Activated naive CD4-positive, alpha-beta T cell (primary cell): ENCODE measurements at places on chromosomes 3 and 15.

- DNase-seq = no peak
Measured at GRCh38 chr15:80923668-80924067, 66.0 kb downstream of the MESD start.

DNA sequence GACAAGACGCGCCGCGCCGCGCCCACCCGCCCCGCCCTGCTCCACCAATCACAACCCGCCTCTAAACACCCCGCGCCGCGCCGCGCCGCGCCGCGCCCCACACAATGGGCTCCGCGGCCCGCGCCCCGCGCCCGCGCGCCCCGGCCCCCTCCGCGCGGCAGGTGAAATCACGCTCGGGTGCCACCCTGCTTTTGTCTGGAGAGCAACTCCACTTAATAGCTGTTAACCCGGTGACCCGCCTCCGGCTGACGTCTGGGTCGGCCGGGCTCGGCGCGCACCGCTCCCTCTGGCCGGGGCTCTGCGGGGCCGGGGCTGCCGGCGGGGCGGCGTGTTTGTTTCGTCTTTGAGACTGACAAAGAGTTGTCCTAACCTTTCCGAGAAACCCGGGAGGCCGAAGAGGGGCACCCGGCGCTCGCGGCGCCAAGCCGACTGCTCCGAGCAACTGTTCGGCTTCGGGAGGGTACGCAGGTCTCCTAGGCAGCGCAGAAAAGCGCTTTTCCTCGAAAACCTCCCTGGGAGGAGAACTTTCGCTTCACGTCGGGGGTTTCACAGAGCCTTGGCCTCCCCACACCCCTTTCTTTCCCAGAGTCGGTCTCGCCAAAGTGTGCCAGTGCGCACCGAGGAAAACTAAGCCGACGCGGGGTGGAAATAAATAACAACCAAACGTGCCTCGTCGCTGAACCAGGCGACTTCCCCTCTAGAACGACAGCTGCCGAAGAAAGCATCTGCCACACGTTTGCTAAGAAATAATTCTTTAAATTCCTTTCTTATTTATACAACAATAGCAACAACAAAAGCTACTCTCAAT is 518.4 kb downstream of the FOXP1 start:
- peak; percentile 58 for DNase-seq

GRCh38 chr15:92989470-92989869 is 89.3 kb downstream of the CHD2 start:
- no peak for DNase-seq

DNA sequence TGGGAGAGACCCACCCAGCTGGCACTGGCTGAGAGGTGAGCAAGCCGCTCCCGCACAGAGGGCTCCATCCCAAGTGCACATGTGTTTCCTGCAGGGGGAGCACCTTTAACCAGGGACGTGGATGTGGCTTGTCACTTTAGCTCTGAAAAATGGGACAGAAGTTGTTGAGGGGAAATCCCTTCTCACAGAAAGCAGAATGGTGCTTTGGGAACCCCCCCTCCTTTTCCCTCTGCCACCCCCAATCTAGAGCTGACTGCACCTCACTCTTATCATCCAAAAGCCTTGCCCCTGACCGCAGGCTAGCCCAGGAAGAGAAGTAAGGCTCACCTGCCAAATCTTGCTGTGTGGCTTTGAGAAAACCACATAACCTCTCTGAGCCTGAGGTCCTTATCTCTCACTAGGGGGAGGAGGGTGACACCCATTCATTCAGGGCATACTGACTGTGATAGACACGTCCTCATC is 77.9 kb downstream of the RPN1 start:
- DNase-seq = no peak

GRCh38 chr15:92711457-92711831 is 55.9 kb upstream of the FAM174B start:
- DNase-seq = no peak

DNA sequence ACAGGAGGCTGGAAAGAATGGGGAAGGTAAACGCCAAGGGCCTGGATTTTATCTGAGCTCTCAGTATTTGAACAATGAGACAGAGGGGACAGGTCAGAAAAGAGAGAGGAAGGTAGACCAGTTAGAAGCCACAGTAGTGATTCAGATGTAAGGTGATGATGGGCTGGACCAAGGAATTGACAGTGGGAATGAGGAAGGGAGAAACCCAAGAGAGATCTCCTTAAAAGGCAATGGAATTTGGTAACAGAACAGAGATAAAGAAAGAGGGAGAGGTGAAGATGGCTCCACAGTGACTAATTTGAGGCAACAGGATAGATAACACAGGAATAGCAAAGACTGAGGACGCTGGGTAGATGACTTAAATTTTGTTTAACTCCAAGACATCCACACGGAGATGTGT is 11.4 kb upstream of the HEG1 start:
- DNase-seq = no peak

- DNase-seq = no peak
Measured at GRCh38 chr3:64268926-64269325, 43.7 kb upstream of the PRICKLE2 start.

GRCh38 chr3:57555306-57555705 is 768 bp upstream of the PDE12 start:
- no peak for DNase-seq

DNA sequence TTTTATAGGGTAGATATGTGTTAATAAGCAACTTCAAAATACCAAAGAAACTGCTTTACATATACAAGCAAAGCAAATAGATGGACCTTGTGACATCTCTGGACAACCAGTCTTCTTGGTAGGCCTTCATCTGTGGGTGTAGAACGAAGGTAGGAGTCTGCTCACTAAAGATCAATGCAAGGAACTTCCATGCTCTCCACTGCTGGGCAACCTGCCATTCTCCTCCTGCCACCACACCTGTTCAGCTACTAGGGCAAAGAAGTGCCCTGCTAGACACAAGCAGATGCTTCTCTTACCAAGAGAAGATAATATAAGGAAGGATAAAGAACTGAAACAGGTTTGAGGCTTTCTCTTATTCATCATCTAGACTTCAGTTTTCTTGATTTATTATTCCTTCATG is 12.6 kb downstream of the PPARG start:
- no peak for DNase-seq

- DNase-seq = no peak
Measured at GRCh38 chr3:124512881-124513609, 217.2 kb upstream of the UMPS start.

GRCh38 chr3:34995796-34996430 is 643.4 kb upstream of the ARPP21 start:
- DNase-seq = no peak

- no peak for DNase-seq
Measured at GRCh38 chr3:124552224-124552623, 178.0 kb upstream of the UMPS start.

- no peak for DNase-seq
Measured at GRCh38 chr3:75180235-75180944, 483.7 kb upstream of the FRG2C start.

GRCh38 chr15:36965570-36966342 is 134.6 kb downstream of the MEIS2 start:
- no peak for DNase-seq

GRCh38 chr3:141346839-141347238 is 21.5 kb upstream of the ZBTB38 start:
- DNase-seq = no peak

GRCh38 chr3:76827701-76828226 is 212.1 kb upstream of the ROBO2 start:
- no peak for DNase-seq

- no peak for DNase-seq
Measured at GRCh38 chr3:39140341-39140971, 12.9 kb downstream of the CSRNP1 start.

DNA sequence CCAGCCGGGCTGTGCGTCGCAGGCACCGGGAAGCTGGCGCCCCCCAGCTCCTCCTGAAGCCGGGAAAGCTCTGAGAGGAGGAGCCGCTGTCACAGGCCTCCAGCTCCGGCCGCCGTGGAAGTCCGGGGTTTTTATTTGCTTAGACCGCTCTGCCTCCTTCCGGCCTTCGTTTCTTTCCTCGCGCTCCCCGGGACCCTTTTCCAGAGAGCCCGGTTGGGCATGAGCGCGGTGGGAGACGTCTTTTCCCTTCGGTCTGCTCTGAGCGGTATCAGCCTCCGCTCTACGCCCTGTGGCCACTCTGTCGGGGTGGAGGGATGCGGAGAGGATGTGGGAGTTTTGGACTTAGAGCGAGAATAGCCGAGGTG is 559 bp downstream of the SENP5 start:
- no peak for DNase-seq

- no peak for DNase-seq
Measured at GRCh38 chr3:157363393-157363792, 73.3 kb upstream of the PTX3 start.

DNA sequence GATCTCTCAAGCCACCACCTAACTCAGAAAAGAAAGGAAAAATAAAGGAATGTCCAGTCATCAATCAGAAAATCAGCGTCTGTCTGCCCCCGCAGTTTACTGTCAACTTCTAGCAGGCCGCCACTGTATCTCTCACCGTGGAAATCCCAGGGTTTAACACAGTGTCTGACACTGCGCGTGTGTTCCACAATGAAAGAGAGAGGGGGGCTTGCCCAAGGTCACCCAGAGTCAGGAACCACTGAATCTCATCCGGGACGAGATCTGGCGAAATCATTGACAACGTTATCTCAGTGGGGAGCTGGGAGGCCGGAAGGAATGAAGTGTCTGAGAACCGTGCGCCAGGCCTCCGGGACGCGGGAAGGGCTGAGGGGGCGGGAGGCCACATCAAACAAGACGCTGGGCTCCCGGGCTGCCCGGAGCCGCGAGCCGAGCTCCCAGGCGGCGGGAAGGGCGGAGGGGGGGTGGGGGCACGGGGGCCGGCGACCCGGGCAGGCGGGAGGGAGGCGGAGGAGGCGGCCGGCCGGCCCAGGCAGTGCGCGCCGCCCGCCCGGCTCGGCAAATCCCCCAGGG is 2.2 kb upstream of the HES1 start:
- no peak for DNase-seq

DNA sequence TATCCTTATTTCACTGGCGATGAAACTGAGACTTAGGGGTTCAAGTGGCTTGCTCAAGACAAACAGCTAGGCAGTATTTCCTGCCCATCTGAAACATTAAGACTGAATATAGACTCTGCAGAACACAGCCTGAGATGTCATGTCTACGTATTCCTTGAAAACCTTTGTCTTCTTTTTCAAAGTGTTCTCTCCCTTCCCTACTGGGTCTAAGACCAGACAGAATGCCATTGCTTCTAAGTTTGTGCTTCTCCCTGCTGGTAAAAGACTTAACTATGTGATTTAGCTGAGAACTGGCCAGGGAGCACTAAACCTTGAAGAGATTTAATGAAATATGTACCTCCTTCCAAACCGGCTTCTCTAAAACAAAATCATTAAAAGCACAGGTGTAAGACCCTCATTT is 9.9 kb downstream of the BCL6 start:
- DNase-seq = no peak

DNA sequence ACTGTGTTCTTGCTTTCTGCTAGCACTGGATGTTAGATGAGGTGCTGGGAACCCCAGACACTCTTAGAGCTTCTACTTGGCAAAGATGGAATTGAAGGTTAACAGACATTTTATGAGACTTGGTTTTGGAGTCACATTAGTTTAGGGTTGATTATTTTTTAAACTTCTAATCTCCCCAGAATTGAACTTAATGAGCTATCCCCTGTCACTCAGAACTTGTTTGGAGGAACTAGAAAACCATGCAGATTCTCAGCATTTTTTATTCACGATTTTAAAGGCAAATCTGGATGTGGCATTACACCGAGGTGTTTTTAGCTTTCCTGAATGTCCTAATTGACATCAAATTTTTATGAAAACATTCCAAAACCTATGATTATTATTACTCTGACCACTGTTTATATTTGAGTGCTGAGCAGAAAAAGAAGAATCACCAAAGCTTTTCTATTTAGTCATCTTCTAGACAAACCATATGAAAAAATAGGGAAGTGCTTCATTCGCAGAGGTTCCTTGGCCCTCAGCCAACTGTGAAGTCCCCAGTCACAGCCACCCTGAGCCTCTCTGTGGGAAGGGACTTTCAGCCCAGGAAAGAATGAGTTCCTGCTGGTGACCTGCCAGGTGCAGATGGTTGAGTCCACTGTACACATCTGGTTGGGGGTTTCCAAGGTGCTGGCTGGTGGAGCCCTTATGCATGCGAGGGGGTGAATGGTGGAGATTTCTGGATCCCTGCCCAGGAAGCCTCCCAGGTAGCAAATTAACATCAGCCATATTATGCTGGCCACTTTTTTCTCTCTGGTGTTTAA is 196.0 kb upstream of the TOPAZ1 start:
- no peak for DNase-seq

- DNase-seq = no peak
Measured at GRCh38 chr3:100455841-100456550, 36.4 kb upstream of the TMEM45A start.

GRCh38 chr3:151877269-151877668 is 3.8 kb downstream of the SUCNR1 start:
- no peak for DNase-seq

DNA sequence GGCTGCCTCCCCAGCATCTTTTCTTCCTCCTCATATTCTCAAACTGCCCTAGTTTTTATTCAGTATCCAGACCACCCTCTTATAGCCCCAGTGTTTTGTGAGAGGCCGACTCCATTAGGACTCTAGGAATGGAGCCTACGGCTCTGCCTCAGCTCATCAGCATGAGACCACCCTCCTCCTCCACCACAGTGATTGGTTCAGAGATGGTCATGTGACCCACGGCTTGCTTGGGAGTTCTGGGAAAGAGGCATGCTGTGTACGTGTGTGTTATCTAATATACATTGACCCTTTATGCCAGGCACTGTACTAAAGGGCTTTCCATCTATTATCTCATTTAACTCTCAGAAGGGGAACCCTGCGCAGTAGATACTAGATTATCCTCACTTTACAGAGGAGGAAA is 17.8 kb upstream of the CMTM7 start:
- no peak for DNase-seq

GRCh38 chr3:100144255-100144866 is 30.1 kb upstream of the FILIP1L start:
- no peak for DNase-seq
